ENCODE measurements at places on chromosomes 11 and 22.

GRCh38 chr11:88619656-88620385 lies 282.3 kb upstream of the CTSC start:
- no peak for DNase-seq

DNA sequence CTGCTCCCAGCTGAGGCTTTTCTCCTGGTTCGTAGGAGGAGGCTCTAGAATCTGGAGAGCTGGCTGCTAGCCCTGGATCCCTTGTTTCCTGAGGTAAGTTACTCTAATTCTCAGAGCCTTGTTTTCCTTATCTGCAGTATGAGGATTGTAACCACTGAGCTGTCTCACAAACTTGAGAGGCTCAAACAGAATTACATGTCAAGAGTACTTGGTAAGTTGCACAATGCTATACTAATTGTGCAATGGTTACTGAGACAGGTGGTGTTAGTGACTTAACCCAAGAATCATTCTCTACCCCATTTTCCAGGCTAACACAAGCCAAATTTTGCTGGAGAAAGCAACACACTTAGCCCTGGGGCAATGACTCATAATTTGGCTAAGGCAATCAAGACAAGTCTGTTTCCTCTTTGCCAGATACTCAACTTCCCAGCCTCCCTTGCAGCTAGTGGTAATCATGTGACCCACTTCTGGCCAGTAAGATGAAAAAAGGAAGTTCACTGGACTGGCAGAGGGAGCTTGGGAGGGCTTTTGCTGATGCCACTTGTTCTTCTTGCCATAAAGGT lies 348.0 kb downstream of the TENM4 start:
- DNase-seq = no peak

DNA sequence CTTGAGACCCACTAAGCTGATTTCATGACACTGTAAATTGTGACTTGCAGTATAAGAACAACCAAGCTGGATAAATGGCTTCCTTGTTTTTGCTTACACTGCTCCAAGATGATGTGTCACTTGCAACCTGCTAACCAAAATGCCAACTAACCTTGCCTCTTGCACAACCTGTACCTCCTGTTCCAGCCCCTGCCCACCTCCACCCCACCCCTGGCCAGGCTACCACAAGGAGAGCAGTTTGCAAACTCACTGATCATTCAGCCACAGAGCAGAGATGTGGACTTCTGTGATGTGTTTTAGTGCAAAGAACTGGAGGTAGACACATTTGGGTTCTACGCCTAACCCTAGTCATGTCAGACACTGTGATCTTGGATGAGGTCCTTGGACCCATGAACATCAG lies 4.3 kb upstream of the APOL6 start:
- no peak for DNase-seq

DNA sequence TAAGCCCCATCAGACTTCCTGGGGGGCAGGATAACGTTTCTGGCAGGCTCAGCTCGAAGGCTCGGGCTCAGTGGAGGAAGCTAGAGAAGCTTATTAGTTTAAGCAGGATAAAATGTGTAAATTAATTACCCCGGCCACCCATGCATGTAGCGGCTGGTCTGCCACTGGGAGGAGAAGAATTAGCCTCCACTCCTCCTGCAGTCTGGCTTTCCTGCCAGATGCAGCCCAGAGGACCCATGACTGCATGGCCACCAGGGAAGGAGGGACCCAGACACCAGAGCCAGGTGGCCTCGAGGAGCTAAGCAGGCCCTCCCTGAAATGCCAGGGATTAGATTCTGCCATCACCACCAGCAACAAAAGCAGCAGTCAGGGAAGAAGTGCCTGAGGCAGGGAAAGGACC lies 32.3 kb downstream of the TRIM29 start:
- DNase-seq = no peak

All from stimulated activated CD4-positive, alpha-beta T cell treated with anti-CD3 and anti-CD28 coated beads, Interleukin-1b, Interleukin-23, amount 100 ng/mL, for 48 hours (primary cell).